Pancreas (tissue), 10 donors: ENCODE measurements at places on chromosomes 2 and 18. TPM values are rescaled to one million over a fixed set of nuclear protein-coding genes. Genes with fewer than 3 reads are reported as not detected.

DSC2 gene
- polyA plus RNA-seq, result 5.9 TPM

PTPRM gene
- polyA plus RNA-seq, result 50.7 TPM

SNORC gene
- polyA plus RNA-seq, result 4.0 TPM

RFX8 gene
- polyA plus RNA-seq, result 0.15 TPM

- DNase-seq, result no peak
- no peaks in the 10 kb centered on the region for H3K36me3 ChIP-seq
- H3K4me1 ChIP-seq, result no peaks in the 10 kb centered on the region
- H3K27me3 ChIP-seq, result no peaks in the 10 kb centered on the region
Observed at GRCh38 chr18:48017635-48018034, 87.2 kb upstream of the SMAD2 start.

GPR45 gene
- polyA plus RNA-seq, result not detected

DNA sequence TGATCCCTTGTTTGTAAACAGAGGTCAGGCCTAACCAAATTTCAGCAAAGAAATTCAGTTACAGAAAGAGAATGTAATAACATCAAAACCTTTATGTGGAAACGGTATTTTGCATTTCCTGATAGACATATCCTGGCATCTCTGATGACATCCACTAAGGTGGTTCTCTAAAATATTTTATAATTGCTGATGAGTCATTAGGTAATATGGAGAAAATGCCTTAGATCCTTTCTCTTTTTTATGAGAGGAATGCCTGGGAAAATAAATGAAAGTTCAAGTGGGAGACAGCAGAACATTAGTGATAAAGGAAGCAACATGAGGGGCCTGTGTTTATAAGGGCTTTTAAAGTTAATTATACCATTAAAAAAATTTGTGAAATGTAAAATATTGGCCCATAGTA is 72.6 kb downstream of the PLCL1 start:
- no peak for DNase-seq
- no peaks in the 10 kb centered on the region for H3K36me3 ChIP-seq
- no peak overlapping the region for H3K4me3 ChIP-seq
- H3K27me3 ChIP-seq, result no peaks in the 10 kb centered on the region
- peaks cover 32% of the 10 kb centered on the region for H3K4me1 ChIP-seq

HRH4 gene
- not detected for polyA plus RNA-seq

DNA sequence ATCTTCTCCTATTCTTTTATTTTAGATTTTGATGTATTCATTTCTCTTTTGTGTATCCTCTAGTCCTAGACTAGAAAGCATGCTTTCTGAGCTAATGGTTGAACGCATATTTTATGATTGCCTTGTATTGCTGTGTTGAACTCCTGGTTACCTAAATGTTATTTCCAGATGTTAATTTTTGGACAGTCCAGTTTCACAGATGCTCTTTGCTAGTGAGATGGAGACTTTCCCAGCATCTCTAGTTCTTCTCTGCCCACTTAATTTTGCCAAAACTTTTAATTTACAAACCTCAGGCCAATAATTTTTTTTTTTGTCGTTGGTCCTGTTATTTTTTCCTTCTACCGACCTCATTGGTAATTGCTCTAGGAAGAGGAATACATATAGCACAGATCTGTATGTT is 153.2 kb downstream of the HAUS1 start:
- H3K27ac ChIP-seq, result no peak overlapping the region
- no peak for DNase-seq
- no peaks in the 10 kb centered on the region for H3K36me3 ChIP-seq
- H3K4me1 ChIP-seq, result no peaks in the 10 kb centered on the region
- H3K4me3 ChIP-seq, result no peak overlapping the region

DNA sequence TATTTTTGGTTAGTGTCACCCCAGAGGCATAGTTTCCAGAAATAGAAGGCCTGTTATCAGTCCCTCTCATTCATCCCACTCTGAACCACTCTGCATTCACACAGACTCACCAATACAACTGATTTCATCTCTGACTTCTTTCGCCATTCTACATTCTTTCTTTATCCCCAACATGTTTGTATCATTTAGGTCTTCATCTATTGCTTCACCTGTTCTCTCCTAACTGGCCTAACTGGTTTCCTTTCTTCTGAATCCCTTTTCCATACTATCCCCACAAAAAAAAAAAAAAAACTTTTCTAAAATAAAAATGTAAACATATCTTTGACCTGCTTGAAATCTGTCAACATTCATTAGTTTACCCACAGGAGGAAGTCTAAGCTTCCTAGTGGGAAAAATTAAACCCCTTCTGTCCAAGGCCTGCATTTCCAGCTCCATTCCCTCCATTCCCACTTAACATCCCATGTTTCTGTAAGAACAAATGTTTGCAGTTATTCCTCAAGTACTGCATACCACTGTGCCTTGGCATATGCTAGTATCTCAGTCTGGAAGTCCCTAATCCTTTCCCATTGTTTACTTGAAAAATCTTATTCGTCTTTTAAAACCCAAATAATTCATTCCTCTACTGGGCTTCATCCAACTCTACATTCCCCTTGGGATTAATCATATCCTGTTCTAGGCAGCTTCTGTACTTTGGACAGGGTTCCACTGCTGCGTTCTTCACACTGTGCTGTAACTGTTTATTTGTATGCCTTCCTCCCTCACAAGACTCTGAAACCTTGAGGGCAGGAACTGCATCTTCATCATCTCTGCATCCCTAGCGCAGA is 68.5 kb downstream of the FIGN start:
- H3K4me3 ChIP-seq, result no peak overlapping the region
- no peak for DNase-seq
- no peak overlapping the region for H3K27ac ChIP-seq
- H3K36me3 ChIP-seq, result no peaks in the 10 kb centered on the region
- H3K27me3 ChIP-seq, result no peaks in the 10 kb centered on the region

- H3K27ac ChIP-seq, result no peak overlapping the region
- H3K4me3 ChIP-seq, result no peak overlapping the region
- no peak for DNase-seq
- H3K36me3 ChIP-seq, result no peaks in the 10 kb centered on the region
Observed at GRCh38 chr2:20543469-20544152, 96.7 kb downstream of the RHOB start.

ERFE gene
- polyA plus RNA-seq, result 4.9 TPM
